ENCODE measurements at places on chromosomes 6 and 20.

GRCh38 chr6:3031857-3032640 lies 32.4 kb downstream of the NQO2 start:
- DNase-seq = no peak

- peak; percentile 5 for DNase-seq
Observed at GRCh38 chr6:136582711-136583471, 32.7 kb upstream of the MAP7 start.

GRCh38 chr6:131721161-131721560 lies 10.3 kb upstream of the CTAGE9 start:
- no peak for DNase-seq

DNA sequence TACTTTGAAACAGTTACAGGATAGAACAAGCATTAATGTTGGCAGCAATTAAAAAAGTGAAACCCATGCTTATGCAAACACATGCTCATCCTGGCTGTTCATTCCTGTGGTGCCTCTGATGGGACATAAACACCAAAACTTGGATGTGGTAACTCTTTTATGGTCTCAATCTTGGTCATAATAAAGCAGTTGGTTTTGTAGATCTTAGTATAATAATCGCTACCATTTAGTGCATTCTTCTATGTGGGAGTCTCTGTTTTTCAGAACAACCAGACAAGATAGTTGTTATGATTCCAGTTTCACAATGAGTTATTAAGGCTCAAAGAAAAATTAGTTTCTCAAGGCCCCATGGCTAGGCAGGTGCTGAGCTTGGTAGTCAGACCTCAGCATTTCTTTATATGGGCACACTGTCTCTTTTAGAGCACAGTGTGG lies 184.0 kb downstream of the UTRN start:
- no peak for DNase-seq

- DNase-seq = no peak
Observed at GRCh38 chr20:49948809-49949507, 12.8 kb downstream of the RNF114 start.

DNA sequence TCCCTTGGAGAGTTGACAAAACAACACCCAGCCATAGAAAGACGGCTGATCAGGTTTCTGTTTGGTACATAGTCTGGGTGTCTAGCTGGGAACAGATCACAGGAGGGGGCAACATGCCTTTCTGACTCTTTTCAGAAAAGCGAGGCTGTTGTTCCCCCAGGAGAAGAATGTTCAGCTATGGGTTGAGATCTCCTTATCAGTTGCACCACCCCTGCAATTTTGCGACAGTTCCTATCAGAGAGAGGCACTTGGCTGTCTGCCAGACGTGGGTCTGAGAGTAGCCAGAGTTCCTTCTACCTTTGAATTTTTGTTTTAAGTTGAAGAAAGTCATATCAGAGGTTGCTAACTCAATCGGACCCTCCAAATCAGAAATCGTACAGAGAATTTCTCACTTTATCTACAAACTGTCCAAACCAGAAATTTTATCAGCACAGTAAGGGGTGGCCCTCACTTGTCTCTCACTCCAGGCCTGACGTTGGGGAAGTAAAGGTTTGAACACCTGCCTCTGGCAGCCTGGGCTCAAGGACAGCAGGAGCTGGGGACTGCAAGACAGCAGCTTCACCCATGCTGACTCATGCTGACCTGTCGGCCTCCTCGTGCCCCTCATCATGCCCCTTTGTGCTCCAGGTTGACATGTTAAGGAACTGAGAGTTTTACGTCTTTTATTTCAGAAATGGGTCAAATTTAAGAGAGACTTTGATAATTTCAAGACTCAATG lies 42.3 kb downstream of the TMC2 start:
- DNase-seq = no peak

DNA sequence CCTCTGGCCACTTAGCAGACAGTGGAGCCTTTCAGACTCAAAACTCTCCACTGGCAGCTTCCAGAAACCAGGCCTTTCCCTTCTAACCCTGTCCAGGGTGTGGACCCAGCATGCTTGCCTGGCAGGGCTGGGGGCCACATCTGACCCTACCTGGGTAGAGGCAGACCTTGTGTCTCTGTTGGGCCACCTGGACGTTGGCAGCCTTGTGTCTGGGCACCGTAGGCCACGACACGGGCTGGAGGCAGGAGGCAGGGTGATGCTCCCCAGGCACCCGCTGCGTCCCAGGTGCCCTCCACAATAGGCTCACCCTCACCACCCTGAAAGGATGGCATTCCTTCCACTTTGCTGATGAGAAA lies 67.6 kb downstream of the NOL4L start:
- no peak for DNase-seq

GRCh38 chr6:148829415-148830101 lies 82.7 kb downstream of the UST start:
- no peak for DNase-seq

DNA sequence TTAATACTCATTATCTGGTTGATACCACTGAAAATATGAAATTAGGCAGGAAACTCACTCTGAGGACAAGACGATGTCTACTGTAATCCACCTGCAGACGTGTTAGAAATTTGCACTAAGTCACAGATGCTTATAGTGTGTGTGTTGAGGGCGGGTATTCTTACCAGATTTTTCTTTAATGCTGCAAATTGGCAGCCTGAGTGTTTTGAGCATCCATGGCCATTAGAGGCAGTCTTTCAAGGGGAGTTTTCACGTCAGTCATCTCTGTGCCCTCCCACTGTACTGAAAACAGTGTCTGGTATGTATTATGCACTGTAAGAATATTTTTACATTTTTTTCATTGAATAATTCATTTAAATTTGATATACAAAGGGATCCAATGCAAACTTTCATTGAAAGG lies 266.5 kb upstream of the QKI start:
- no peak for DNase-seq

DNA sequence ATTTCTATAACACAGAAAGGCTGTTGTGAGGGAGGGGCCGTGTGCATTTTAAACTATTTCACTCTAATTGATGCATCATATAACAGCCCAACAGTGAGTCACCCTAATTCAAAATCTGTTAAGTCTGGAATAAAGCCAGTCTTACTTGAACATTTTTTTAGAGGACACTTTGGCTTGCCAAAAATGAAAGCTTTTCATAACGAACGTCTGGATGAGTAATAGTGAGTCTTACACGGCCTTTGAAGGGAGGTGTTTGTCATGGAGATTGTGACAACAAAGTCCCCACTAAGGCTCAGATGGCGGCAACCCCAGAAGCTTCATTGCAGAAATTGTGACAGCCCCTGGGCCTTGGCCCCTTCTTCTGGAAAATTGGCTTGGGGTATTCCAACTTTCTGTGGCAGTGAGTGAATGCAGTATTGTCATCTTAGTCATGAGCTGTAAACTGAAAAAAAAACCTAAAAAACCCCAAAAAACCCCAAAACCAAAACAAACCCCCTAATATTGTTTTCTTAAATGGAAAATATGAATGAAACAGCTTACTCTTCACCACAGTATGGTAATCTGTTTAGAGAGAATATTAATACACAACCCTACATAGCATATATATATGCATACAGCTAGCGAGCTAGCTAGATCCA lies 92.6 kb upstream of the CLDN20 start:
- peak; percentile 81 for DNase-seq

GRCh38 chr6:24565196-24565595 lies 70.4 kb downstream of the ALDH5A1 start:
- no peak for DNase-seq

- no peak for DNase-seq
Observed at GRCh38 chr20:54557806-54558590, 82.6 kb downstream of the DOK5 start.

GRCh38 chr6:41500561-41500960 lies 45.6 kb upstream of the FOXP4 start:
- no peak for DNase-seq
